ENCODE measurements at places on chromosomes 5 and 9.
A peak's percentile ranks its signal among the peaks of the same experiment; 100 is the strongest.

- no peak for DNase-seq
Measured at GRCh38 chr5:132019337-132019736, 7.9 kb upstream of the ACSL6 start.

DNA sequence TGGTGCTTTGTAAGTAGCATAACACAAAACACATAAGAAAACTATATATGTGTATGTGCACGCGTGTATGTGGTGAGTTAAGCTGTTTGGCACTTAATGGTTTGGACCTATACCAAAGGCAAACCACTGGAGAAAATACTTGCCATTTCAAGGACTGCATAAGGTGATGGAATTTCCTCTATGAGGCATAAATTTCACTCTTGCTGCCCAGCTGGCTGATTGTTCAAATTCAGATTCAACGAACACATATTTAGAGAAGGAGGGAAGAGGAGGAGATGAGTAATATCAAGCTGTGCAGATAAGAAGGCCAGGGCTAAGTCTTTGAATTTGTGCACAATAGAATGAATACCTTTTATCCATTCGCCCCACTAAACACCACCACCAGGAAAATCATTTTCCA, 470.6 kb upstream of the MPDZ start:
- no peak for DNase-seq

DNA sequence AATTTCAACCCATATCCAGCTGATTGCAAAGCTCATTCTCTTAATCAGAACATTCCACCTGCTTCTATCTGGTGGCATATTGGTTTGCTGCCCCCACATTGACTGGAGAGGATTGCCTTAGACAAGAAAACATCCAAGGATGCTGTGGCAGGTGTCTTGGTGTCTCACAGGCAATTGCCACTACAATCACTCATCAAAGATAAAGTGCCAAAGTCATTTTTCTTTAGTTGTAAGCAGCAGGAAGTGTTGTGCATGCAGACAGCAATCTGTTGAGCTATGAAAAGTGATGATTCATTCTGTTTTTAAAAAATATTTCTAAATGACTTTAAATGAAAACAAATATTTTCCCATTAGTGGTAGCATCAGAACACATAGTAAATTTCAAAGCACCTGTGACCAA, 53.9 kb downstream of the CDH6 start:
- no peak for DNase-seq

GRCh38 chr9:135069558-135070197, 17.8 kb upstream of the OLFM1 start:
- peak; percentile 4 for DNase-seq

DNA sequence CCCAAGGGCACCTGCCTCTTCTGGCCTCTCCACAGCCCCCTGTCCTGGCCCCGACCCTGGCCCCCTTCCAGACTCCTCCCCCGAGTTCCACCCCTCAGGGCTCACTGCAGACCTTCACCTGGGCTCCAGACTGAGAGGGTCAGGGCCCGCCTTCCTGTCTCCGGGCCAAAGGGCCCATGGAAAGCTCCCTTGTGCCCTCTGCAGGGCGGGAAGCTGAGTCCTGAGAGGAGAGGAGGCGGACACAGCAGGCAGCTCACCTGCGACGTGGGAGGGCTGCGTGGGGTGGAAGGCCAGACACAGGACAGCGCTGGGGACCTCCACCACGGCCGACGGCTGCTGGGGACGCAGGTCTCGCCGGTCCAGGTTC, 20.6 kb downstream of the DYNC2I2 start:
- no peak for DNase-seq

GRCh38 chr5:113202746-113203716, 226.4 kb downstream of the DCP2 start:
- DNase-seq, result no peak

DNA sequence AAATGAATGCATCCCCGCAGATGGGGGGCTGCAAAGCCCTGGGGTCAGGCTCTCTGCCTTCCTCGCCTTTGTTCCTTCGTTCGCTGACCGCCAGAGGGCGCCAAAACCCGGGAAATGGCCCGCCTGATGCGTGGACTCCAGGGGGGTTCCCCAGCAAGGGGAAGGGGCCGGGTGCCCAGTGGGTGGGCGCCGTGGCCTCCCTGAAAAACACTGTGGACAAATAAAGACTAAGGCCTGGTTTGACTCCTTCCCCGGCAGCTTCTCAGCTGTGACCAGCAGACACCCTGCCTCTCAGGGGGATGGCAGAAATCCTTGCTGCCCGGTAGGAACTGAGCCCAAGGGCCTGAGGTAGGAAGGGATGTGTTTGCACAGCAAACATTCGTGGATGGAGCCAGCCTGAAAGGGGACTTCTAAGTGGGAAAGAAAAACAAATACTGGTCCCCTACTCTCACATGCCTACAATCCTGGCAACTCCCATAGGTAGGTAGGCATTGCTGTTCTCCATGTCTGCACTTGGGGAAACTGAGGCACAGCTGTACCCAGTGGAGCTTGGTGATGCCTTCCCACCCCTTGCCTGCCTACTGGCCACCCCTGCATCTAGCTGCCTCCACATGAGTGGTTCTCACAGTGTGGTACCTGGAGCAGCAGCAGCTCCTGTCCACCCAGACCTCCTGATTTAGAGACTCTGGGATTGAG, 57.7 kb downstream of the DUSP1 start:
- peak; percentile 78 for DNase-seq

- DNase-seq, result no peak
Measured at GRCh38 chr5:170481849-170482248, 22.0 kb upstream of the KCNIP1 start.

GRCh38 chr5:98753507-98753906, 20.0 kb upstream of the RGMB start:
- DNase-seq, result no peak

Measured in activated CD8-positive, alpha-beta memory T cell treated with anti-CD3 and anti-CD28 coated beads, Interleukin-2, amount 50 U/mL, for 4 hours (primary cell).